Stimulated activated CD4-positive, alpha-beta T cell treated with anti-CD3 and anti-CD28 coated beads, Interleukin-1b, Interleukin-23, amount 100 ng/mL, for 4 hours (primary cell): ENCODE measurements at places on chromosomes 2 and 18.

DNA sequence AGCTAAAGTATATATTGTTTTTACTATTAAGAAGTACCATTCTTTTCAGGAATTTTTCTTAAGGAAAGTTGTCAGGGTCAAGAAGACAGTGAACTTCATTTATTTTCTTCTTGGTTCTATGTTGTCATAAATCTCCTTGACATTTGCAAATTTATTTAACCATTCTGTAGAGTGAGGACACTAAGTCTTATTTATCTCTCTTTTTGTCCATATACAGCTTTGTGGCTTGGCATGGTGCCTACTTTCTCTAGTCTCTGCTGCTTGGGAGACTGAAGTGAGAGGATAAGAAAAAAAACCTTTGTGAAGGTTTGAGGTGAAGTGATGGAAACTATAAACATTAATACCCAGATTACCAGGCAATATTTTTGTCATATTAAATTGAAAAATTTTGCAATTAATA, 1389.4 kb downstream of the SUCLG1 start:
- no peak for DNase-seq

- no peak for DNase-seq
These were observed 150.6 kb downstream of the RTN4 start for GRCh38 chr2:54899576-54900200.

DNA sequence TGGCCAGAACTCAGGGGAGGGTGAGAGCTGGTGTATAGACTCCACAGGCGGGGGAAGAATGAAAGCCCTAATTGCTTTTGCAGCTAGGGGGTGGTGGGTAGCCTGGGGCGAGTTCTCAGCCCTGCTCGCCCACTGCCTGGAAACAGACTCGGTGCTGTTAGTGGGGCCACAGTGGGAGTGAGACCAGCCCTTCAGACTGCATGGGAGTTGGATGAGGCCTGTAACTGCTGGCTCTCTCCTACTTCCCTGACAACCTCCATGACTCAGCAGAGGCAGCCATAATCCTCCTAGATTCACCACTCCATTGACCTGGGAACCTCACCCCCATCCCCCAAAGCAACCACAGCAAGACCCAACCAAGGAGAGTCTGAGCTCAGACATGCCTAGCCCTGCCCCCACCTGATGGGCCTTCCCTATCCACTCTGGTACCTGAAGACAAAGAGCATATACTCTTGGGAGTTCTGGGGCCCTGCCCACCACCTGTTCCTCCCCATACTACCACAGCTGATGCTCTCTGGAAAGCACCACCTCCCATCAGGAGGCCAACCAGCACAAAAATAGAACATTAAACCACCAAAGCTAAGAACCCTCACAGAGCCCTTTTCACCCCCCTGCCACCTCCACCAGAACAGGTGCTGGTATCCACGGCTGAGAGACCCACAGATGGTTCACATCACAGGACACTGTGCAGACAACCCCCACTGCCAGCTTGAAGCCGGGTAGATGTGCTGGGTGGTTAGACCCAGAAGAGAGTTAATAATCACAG, 226.3 kb downstream of the EIPR1 start:
- no peak for DNase-seq

DNA sequence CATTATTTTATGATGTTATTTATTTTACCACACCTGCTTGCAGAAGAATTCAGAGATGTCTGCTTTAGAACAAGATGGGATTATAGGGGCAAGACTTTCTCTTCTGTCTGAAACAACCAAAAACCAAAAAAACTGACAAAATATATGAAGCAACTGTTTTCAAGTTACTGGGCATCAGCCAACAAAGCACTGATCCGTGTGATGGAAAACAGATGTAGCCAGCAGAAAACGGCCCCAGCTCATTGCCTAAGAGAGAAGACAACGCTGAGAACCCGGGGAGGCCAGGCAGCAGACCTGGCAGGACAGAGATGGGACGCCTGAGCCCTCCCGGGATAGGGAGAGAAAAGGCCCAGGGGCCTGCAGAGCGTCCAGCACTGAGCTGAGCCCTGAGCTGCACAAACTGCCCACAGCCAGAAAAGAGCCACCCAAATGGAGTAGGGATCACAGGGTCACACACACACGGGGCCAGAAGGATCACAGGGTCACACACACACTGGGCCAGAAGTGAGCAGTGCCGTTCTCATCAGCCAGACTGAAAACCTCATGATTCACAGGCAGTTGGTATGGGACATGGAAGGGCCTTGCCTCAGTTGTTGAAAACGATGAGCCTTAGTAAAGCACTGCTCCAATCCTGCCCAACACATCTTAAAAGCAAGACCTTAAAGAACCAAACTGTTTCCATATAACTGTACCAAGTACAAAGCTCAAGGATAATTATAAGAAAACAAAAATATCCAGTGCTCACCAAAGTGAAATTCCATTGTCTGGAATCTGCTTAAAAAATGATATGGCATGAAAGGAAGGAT, 12.1 kb downstream of the PXDN start:
- DNase-seq, result no peak

GRCh38 chr18:69870736-69871135, 76.9 kb downstream of the CD226 start:
- DNase-seq, result no peak

- DNase-seq, result no peak
These were observed 27.9 kb upstream of the RNU4ATAC start for GRCh38 chr2:121502781-121503180.
